Mammary epithelial cell (primary cell): ENCODE measurements at places on chromosomes 16 and 17.

DNA sequence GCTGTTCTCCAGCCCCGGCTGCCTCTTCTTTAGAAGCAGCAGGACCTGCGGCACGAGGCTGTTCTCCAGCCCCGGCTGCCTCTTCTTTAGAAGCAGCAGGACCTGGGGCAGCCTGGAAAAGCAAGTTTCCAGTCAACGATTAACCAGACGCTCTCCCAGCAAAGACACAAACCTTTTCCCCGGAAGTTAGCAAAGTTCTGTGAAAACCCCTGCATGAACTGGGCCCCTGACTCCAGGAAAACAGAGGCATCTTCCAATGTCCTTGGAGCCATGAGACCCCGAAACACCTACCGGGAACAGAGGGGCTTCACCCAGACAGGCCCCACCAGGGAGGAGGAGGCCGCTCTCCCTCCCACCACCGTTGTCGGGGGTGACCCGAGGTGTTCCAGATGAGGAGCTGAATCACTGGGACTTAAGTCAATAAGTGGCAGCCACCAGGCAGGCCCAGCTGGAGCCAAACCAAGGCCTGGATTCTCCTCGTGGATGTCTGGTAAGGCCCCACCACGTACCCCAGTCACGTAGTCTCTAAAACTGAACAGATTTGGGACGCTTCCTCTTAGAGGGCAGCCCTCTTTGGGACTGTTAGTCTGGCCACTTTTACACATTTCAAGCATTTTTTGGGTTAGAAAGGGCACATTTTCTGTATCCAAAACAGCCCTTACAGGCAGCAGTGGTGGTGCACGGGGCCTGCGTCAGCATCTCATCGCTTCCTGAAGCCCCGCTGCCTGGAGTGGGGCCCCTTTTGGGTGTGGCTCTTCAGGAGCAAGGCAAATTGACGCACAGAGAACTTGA, at the start of gene RPH3AL:
TSS of gene RPH3AL (minus strand) at position 387 of the 792 bp plus-strand sequence. CDS start 25,264 bp downstream, outside the sequence.
- no peak for DNase-seq

DNA sequence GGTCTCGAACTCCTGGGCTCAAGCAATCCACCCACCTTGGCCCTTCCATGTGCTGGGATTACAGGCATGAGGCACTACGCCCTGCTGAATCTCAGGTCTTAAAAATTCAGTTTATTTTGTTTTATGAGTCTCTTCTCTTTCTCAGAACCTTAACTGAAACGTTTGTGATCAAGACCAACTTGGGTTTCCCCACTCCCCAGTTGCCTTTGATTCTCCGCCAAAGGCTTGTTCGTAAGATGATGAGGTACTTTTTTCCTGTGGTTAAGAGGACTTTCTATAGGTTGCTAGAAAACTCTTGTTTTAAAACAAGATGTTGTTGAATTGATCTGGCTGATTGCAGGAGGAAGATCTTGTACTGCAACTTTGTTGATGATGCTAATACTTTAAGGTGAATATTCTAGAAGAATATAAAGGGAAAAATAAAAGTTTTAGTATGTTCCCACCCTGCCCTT, 11.7 kb downstream of the ABCC1 start:
- no peak for DNase-seq

DNA sequence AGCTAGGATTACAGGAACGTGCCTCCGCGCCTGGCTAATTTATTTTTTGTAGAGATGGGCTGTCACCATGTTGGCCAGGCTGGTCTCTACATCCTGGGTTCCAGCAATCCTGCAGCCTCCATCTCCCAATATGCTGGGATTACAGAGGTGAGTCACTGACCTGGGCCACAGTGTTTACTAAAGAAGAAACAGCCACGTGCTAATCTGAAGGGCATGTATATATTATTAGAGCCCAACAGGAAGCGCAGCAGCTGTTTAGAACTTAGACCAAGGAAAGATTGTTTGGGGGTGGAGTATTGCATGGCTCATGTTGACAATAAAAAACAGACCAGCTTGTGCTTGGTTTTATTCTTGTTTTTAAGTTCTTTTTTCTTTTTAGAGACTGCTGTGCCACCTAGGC, 60.2 kb downstream of the HAPSTR1 start:
- DNase-seq, result no peak

DNA sequence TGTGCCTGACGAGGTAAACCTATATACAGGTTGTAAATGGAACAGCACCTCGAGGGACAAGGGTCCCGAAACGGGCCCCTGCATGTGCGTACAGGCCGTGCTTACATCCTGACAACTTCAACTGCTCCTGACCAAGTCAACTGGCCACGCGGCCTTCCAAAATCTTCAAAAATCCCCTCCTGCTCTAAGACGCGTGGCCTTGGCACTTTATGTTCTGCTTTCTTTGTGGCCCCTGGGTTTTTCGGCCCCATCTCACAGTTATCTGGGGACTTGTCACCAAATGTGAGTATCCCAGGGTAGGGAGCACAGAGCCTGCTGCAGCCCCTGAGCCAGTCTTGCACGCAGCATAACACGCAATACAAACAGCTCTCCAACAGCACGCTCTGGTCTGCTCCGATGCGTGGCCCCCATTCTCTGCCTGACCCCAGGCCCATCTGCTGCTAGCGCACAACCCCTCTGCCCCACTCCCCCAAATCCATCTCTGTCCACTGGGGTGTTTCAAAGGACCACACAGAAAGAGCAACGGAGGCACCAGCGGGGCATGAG, 659 bp downstream of the RPH3AL start:
- no peak for DNase-seq

GRCh38 chr16:31371619-31372484, 16.9 kb downstream of the ITGAX start:
- no peak for DNase-seq

DNA sequence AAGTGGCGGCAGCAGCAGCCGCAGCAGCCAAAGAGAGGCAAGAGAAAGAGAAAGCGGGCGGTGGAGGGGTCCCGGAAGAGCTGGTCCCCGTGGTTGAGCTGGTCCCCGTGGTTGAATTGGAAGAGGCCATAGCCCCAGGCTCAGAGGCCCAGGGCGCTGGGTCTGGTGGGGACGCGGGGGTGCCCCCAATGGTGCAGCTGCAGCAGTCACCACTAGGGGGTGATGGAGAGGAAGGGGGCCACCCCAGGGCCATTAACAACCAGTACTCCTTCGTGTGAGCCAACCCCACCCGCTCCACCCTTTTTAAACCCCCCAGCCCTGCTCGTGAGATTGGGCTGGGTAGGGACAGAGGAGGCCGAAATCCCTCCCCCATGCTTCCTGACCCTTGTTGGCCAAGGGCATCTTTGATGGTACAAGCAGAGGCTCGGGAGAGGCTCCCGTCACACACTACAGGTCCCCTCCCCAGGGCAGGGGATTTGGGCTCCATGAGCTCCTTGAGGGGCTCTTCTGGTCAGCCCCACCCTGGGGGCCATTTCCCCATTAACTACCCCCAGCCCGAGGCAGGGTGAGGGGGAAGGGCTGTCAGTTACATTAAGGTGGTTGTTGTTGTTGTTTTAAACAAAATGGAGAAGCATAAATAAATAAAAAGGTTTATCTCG, 4.6 kb upstream of the ATP2A1 start:
- no peak for DNase-seq

DNA sequence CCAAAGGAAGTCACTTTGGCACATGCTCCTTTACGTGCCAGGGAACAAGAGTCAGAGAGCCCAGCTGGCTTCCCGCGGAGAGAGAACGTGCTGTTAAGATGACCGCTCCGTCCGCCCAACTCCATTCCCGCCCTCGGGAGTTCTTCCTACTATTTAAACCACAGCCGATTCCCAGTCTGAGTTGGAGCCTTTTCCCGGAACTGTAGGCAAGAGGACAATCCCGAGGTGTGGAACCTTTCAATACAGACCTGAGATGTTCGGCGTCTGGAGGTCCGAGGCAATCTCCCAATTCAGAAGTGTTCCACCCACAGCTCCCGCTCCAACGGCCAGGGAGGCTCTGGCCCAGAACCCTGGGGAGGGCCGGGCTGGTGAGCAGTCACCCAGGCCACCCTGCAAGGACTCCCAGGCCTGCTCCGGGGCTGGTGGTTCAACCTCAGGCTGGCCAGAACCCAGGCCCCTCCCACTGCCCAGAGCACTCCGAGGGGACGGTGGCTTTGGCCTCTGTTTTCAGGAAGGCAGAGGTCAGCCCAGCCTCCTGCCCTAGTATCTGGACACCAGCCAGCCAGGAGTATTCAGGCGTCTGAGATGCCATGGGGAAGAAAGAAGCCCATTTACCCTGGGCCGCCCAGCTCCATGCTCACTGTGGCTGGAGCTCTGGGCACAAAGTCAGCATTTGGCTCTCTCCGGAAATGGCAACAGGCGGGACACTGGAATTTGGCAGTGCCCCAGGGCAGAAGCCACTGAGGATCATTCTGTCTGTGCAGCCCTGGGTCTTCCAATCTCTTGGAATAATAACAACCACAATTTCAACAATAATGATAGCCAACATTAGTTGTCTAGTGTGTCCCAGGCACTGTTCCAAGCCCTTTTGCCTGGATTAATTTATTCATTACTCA, 21.4 kb downstream of the EMP2 start:
- peak; percentile 9 for DNase-seq

DNA sequence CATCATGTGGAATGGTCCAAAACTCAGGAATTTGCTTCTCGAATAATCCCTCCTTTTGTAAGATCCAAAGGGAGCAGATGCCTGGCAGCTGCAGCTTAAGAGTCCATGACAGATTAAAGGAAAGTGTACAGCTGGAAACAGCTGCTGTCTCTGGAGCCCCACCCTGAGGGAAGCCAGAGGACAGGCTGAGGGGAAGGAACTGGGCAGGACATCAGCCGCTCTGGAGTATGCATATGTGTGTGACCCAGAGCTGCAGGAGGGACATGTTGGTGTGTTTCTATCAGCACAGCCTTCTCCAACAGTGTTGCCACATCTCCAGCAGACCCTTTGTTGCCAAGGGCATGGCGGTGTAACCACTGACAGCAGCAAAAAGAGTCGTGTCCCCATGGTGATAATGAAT, 46.2 kb downstream of the CYB561 start:
- no peak for DNase-seq

- DNase-seq, result no peak
Observed at GRCh38 chr16:17379121-17379571, 91.6 kb downstream of the XYLT1 start.

- DNase-seq, result peak; percentile 79
Observed at GRCh38 chr17:67413388-67413787, 36.3 kb downstream of the PITPNC1 start.

DNA sequence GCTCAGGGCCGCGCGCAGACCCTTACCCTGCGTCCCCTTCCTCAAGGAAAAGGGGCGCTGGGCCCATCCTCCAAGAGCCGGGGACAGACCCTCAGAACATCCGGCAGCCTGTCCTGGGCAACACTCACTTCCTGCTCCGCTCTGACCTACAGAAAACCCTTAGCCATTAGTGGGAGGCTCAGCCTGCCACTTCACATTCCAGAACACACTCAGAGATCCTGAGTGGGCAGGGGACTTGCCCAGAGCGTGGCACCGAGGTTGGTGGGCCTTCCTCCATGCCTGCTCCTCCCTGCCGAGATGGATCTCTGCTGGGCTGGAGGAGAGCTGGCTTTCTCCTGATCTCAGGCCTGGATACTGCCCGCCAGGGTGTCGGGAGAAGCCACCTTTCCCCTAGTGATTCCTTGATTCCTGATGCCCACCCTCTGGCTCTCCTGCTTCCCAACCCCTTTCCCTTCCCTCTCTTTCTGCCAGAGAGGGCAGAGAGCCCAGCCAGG, 1.5 kb downstream of the SCARF1 start:
- no peak for DNase-seq

DNA sequence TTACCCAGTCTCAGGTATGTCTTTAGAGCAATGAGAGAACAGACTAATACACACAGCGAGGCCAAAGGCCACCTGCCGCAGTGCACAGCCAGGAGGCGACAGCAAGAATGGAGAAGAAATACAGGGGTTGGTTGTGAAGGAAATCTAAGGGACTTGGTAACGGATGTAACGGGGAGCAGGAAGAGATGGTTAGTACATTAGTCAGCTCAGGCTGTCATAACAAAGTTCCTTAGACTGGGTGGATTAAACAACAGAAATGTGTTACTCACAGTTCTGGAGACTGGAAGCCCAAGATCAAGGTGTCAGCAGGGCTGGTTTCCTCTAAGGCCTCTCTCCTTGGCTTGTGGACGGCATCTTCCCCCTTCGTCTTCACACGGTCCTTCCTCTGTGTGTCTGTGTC, 47.1 kb downstream of the TVP23C start:
- DNase-seq, result peak; percentile 58

DNA sequence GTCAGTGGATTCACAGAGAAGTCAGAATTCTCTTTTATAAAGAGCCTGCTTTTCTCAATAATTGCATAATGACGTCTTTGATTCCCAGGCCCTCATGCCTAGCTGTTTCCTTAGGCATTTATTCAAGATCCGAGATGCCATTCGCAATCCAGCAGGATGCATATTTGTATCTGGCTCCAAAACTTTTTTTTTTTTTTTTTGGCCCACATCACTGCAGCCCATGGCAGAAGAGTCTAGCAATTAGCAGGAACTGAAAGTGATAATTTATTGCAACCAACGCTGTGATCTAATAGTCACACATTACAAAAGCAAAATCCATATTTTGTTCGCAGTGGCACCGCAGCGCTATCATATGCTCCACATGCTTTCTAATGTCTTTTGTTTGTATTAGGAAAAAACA, 503.4 kb downstream of the MAF start:
- DNase-seq, result no peak

GRCh38 chr17:16349431-16349830, 3.8 kb downstream of the CENPV start:
- DNase-seq, result no peak

DNA sequence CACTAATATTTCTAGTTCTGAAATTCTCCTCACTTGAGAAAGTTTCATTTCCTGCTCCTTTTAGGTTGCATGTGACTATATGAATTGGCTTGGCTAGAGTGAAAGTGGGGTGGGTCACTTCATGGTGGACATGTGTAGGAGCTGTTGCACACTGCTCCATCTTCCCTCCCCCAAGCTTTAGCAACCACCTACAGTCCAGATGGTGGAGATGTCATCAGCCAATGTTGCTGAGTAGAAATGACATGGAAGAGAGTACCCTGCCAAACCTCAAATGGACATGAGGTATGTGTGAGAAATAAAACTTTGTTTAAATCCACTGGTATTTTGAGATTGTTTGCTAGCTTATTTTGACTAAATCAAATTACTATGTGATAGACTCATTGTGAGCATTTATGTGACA, 281.5 kb downstream of the CA10 start:
- no peak for DNase-seq
